ENCODE measurements at places on chromosomes 16 and 17. TPM values are rescaled to one million over a fixed set of nuclear protein-coding genes. Genes with fewer than 3 reads are reported as not detected.

The TBC1D24 gene
- 24.6 TPM for total RNA-seq

The TP53TG3B gene
- total RNA-seq: not detected

The AGRP gene
- not detected for total RNA-seq

The CCDC92B gene
- total RNA-seq: 0.17 TPM

All from HCT116 (cell line).